ENCODE measurements at places on chromosomes 3 and 15.

DNA sequence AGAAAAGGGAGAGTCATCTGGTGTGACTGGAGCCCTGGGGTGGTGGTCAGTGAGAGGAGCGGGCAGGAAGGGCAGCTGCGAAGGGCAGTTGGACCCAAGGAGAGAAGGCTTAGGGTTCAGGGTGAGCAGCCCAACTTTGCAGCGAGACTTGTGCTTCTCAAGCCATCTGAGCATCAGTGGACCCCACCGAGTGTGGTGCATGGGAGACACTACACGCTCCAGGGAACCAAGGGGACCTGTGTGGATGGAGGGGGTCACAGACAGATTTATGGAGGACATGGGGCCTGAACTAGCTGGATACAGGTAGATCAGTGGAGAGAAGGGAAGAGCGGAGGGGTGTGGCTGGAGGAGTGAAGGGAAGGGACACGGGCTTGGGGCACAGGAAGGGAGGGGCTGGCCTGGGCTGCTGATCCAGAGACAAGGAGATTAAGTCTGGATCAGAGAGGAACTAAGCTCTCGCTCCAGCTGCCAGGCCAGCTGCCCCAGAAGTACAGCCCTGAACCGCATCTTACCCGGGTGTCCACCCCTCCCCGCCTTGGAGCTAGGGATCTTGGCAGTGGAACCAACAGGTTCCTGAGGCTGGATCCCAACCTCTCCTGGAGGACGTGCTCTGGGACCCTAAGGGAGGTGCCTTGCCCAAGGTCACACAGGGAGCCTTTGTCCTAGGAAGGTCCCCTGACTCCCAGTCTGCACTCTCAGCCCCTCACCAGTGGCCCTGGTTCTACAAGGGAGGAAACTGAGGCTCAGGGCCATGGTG is 120.5 kb downstream of the CORO2B start:
- no peak for DNase-seq

DNA sequence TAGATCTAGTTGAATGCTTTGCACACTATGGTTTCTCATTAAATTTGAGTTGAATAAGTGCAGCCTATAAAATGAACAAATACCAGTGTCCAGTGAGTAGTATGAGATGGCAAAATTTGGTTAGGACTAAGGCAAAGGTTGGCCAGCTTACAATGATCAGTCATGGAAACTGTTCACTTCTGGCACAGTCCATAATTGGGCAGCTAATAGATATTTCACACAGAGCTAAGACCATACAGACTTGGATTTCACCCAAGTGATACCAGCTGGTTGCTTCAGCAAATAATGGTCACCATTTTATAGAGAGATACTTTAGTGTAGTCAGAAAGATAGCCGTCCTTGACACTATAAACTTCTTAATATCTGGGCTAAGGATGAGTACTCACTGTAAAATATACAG is 15.7 kb downstream of the GAP43 start:
- no peak for DNase-seq

DNA sequence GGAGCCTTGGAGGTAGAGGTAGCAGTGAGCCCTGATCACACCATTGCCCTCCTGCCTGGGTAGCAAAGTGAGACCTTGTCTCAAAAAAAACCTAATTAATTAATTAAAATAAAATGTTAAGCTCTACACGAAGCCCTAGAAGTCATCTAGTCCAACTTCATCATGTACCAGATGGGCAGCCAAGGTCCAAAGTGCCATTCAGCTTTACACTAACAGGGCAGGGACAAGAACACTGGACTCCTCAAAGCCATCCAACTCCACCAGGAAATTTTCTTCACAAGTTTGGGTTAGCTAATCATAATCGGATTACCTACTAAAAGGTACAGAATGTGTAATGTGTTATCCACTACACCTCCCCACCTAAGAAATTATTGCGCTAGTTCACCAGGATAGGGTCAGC is 48.8 kb downstream of the WWTR1 start:
- DNase-seq = no peak

- DNase-seq = no peak
Measured at GRCh38 chr3:58585994-58586393, 8.8 kb upstream of the FAM107A start.

DNA sequence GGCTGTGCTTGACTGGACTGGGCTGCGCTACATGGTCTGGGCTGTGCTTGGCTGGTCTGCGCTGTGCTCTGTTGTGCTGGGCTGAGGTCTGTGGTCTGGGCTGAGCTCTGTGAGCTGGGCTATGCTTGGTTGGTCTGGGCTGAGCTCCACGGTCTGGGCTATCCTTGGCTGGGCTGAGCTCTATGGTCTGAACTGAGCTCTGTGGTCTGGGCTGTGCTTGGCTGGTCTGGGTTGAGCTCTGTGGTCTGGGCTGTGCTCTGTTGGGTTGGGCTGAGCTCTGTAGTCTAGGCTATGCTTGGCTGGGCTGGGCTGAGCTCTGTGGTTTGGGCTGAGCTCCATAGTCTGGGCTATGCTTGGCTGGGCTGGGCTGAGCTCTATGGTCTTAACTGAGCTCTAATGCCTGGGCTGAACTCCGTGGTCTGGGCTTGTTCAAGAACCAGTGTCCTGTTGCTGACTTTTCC is 92.0 kb downstream of the PLXNA1 start:
- peak; percentile 8 for DNase-seq

DNA sequence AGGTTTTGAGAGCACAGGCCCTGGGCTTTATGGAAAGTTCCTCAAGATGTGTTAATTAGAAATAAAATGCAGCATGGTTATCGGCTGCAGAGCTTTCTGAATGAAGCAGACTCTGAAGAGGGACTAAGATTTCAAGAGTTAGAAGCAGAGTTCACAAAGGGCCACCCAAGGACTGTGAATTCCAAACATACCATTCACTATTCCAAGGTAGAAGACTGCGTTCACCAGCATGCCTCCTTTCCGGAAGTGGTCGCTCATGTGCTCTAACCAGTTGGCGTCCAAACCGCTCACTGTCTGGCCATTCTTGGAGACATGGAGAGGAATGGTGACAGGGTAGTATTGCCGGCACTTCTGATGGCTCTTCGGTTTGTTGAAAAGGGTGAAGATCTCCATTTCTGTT is 104.9 kb downstream of the OXNAD1 start:
- no peak for DNase-seq

All from NCI-H187 (cell line).